ENCODE measurements at places on chromosomes 3 and 15.

- DNase-seq = no peak
Measured at GRCh38 chr3:21435871-21436270, 315.1 kb downstream of the ZNF385D start.

DNA sequence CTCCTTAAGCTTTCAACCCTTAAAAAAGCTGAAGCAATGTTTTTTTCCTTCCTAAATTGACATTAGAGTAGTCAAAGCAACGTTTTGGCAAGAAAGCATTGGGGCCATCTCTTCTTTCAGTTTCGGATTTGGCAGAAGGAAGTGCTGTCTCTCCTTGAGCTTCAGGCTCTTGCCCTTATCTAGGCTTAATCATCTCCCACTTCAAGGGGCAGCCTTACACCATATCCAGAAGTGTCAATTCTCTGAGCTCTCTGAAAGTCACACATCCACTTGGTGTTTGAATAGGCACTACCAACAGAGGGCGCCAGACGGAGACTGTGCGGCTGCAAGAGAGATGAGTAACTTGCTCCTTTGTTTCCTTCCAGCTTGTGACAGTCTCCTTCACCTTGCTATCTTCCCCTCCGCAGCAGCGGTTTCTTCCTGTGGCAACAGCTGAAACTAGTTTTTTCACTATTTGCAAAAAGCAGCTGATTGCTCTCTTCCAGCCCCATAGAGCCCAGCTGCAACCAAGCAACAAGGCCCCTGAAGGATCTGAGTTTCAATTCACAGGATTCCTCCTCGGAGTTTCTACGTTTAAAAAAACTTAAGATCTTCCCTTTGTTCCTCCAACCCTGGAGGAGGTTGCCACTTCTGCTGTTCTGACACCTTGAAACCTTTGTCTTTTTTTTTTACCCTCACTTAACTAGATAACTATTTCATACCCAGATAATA, 147.0 kb upstream of the SLCO3A1 start:
- peak; percentile 74 for DNase-seq

GRCh38 chr3:47780741-47781684, 680 bp downstream of the SMARCC1 start:
- DNase-seq = peak; percentile 40

DNA sequence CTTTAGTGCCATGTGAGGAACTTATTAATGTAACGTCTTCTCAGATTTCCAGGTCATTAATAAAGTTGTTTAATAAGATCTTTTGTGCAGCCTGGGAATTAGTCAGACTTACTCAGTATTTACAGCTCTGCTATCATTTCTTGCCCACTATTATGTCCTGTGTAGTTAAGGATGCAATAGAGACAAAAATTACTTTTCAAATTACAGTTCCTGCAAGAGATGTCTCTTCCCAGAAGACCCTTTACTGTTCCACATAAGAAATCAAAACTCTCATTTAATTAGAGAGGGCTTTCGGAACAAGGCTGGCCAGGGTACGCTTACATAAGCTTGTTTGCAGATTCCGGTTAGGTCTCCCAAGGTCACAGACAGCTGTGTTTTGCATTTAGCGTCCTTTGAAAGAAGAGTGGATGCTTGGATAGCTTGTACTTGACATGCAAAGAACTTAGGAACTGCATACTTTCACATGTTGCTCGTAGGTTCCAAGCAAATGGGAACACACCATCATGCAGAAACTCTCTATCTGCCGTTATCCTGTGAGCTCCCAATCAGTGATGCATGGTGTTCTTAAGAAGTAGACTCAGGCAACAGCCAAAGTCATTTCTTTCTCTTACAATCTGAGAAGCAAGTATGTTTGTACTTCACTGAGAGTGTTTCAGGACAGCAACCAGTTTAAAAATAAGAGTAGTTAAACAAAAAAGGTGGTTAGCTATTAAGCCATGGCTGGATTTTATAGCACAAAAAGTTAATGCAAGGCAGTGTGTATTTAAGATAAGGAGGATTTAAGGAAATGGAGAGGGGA, 37.4 kb downstream of the FILIP1L start:
- no peak for DNase-seq

GRCh38 chr15:63481105-63481810, 23.1 kb upstream of the USP3 start:
- no peak for DNase-seq

DNA sequence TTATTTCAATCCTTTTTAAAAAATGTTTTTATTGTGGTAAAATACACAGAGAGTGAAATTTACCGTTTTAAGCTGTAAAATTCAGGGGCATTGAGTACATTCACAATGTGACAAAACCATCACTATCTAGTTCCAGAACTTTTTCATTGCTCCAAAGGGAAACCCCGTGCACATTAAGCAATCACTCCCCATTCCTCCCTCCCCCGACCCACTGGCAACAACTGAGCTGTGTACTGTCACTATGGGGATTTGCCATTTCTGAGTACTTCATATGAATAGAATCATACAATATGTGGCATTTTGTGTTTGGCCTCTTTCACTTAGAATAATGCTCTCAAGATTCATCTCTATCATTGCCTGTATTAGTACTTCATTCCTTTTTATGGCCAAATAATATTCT, 45.5 kb upstream of the BOC start:
- no peak for DNase-seq

GRCh38 chr3:138919325-138919724, 27.6 kb downstream of the FOXL2 start:
- DNase-seq = no peak

- no peak for DNase-seq
Measured at GRCh38 chr3:73204841-73205240, 143.4 kb downstream of the EBLN2 start.

DNA sequence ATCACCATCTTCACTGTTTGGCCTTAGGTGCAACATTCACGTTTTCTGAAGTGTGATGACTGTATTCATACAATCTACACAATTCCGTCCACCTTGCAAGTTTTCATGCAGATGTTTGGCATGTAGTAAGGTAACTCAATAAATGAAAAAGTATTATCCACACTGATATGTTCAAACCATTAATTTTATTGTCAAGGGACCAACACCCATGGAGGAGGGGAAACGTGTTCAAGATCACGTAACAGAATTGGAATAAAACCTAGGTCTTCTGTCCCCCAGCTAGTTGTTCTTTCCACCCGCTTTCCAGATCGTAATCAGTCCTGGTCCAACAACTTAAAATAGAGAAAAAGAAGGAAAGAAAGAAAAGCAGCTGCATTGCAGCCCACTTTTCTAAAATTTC, 560.4 kb upstream of the MCTP2 start:
- DNase-seq = no peak

DNA sequence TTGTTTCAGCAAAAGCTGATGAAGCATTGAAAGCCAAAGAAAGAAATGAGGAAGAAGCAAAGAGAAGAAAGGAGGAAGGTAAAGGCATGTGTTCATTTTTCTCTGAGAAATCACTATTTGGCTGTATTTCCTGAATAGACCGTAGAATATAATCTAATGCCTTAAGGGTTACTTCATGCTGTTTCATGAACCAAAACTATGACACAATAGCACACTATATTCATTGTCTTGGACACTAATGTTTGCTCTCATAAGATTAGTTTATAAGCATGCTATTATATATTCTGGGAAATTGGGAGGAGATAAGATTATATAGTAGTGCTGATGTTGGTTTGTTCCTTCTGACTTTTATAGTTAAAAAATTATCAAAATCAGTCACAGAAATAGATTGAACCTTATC, 110.1 kb upstream of the MLF1 start:
- no peak for DNase-seq

DNA sequence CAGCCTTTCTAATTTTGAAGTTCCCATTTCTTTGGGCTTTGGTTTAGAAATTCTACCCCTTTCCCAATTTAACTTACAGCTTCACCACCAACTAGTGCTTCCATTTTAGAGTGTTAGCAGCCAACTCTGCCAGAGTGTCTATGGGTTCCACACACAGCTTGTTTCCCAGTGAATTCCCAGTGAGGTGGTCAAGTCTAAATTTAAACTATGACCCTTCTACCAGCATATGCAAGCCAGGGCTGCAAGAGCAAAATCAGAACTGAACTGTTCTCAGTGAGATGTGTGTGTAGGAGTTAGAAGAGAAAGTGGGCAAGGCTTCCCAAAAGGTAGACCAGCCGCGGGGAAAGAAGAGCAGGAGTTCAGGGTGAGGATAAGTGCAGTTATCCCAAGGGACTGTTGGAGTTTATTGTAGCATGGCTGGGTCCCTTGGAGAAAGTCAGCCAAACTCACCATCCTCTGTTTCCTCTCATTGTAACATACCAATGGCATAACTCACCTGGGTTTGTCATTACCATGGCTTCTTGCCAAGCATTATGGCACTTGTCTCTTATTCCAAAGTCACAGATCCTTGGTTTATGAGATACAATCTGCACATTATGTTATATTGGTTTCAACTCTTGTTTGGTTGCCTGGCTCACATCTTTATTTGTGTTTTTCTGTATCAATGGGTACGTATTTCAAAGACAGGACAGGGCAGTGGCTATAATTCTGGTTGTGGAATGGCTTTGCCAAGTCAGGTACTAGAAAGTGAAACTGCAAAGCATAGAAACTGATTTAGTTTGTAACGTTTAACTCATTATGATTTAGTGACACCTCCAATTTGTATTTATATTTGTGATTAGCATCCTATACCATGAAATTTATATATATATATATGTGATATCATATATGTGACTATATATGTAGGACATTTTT, 130.2 kb upstream of the UMPS start:
- no peak for DNase-seq

GRCh38 chr3:43072361-43072760, 33.5 kb downstream of the POMGNT2 start:
- DNase-seq = no peak

- DNase-seq = no peak
Measured at GRCh38 chr15:94300612-94301011, 69.3 kb downstream of the MCTP2 start.

DNA sequence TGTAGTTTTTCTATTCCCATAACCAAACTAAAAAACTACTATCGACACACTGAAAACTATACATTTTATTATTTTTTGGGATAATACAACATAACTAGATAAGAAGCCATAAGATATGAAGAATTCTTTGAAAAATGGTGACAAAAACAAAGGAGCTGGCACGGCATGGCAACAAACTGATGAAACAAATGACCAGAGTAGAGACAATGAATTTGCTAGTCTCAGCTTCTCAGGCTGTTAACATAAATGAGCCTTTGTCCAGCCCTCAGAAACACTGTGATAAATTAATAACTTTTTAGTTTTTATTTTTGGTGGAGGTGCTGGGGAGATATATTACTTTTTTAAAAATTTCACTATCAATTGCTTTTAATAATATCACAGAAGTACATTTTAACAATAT, 100.7 kb downstream of the SMARCC1 start:
- DNase-seq = no peak

- no peak for DNase-seq
Measured at GRCh38 chr3:137108699-137109440, 151.1 kb downstream of the IL20RB start.

DNA sequence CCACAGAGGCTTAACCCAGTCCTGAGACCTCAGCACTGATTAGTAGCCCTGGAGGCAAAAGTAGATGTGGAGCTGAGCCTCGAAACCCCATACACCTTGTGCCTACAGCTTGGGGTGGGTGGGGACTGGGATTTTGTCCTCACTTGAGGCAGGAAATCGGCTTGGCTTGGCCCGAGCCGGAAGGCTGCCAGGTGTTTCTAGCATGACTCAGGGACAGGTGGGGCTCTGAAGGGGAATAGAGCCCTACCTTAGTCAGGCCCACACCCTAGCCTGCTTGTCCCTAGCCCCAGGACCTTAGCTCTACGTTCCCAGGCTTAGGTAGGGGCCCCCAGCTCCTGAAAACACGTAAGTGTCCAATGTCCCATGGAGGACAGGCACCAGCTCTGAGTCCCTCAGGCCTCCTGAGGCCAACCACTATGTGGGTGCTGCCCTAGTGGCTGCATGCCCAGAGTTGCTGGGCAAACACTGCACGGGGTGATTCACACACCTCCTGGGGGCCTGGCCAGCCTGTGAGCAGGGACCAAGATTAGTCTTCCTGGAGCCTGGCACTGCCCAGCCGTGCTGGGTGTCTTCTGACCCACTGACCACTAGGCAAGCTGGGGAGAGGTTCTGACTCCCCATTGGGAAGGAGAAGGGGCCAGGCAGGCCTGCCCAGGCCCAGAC, 3.1 kb downstream of the MST1R start:
- DNase-seq = no peak

All from stimulated activated CD8-positive, alpha-beta memory T cell treated with anti-CD3 and anti-CD28 coated beads, Interleukin-12 subunit alpha, Interleukin-12 subunit beta, amount 100 ng/mL, for 1 hour (primary cell).